ENCODE measurements at places on chromosomes 4 and X.

GRCh38 chr4:4480685-4481398 lies 61.0 kb downstream of the STX18 start:
- no peak for DNase-seq

DNA sequence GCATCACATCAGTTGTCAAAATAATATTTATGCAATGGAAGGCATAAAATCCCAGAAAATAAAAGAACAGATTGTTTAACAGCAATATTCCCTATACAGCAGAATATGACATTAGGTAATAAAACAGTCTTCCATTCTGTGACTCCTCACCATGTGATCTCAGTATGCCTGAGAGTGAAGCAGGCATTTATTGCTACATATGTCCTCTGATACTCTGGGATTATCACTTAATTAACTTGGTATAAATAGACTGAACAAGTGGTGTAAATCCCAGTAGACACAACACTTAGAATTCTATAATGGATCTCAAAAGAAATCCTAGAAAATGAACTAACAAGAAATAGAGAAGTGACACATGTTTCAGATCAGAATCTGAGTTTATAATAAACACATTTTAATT lies 841.3 kb downstream of the PDHA2 start:
- no peak for DNase-seq

- no peak for DNase-seq
These were observed 786.2 kb downstream of the RAB28 start for GRCh38 chr4:12697970-12698369.

- no peak for DNase-seq
These were observed 252.9 kb upstream of the TTC29 start for GRCh38 chr4:147198411-147199051.

- no peak for DNase-seq
These were observed 66.4 kb upstream of the HHIP start for GRCh38 chr4:144579411-144580030.

- no peak for DNase-seq
These were observed 30.6 kb upstream of the LCORL start for GRCh38 chr4:18052158-18052557.

DNA sequence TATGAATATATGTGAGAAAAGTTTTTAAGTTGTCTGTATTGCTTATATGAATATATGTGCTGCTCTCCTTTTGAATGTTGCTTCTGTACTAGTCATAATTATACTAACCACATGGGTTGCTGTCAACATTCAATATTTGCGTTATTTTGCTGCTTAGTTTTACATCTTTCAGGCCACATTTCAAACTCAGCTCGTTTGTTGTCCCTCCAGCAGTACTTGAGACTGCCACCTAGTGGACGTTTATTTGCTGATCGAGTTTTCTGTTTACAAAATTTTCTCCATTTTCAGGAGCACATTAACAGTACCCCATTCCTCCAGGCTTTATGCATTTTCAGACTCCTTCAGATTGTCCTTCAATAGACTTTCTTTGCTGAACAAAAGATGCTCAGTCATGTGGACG lies 75.8 kb downstream of the NUDT11 start:
- no peak for DNase-seq

All from type B pancreatic cell (in vitro differentiated cells).